ENCODE measurements at places on chromosomes 2 and 18. TPM values are rescaled to one million over a fixed set of nuclear protein-coding genes. Genes with fewer than 3 reads are reported as not detected.

DAW1 gene
- not detected for total RNA-seq

TP53I3 gene
- 66.9 TPM for total RNA-seq

DDX1 gene
- total RNA-seq = 70.7 TPM

TSPYL6 gene
- not detected for total RNA-seq

L3MBTL4 gene
- total RNA-seq = 5.4 TPM

TMEM178A gene
- total RNA-seq = 1.0 TPM

PRKAG3 gene
- not detected for total RNA-seq

SRD5A2 gene
- not detected for total RNA-seq

NCOA1 gene
- total RNA-seq = 34.8 TPM

MTLN gene
- total RNA-seq = 43.0 TPM

POTEJ gene
- not detected for total RNA-seq

TRIM43B gene
- not detected for total RNA-seq

ABCB11 gene
- total RNA-seq = 4.6 TPM

SERPINB10 gene
- total RNA-seq = not detected

MLPH gene
- total RNA-seq = 121 TPM

SPAST gene
- total RNA-seq = 18.9 TPM

CHRNG gene
- not detected for total RNA-seq

KCNG2 gene
- total RNA-seq = not detected

ANO7 gene
- 33.9 TPM for total RNA-seq

UGT1A5 gene
- 6.5 TPM for total RNA-seq

UGT1A10 gene
- total RNA-seq = 116 TPM

IL36RN gene
- total RNA-seq = not detected

SNORC gene
- 31.5 TPM for total RNA-seq

EGR4 gene
- total RNA-seq = not detected

HTR2B gene
- 0.22 TPM for total RNA-seq

SLC4A5 gene
- total RNA-seq = 2.1 TPM

SDC1 gene
- total RNA-seq = 170 TPM

LYPD6 gene
- total RNA-seq = 2.4 TPM

CREG2 gene
- 1.1 TPM for total RNA-seq

UGT1A4 gene
- 2.9 TPM for total RNA-seq

TM4SF20 gene
- 12.6 TPM for total RNA-seq

CYRIA gene
- total RNA-seq = 2.2 TPM

FBLN7 gene
- 2.2 TPM for total RNA-seq

LIMS4 gene
- total RNA-seq = 0.93 TPM

DSC3 gene
- total RNA-seq = 0.19 TPM

QPCT gene
- total RNA-seq = 4.3 TPM

AP1S3 gene
- 8.6 TPM for total RNA-seq

FLACC1 gene
- total RNA-seq = 3.5 TPM

RGPD3 gene
- 0.26 TPM for total RNA-seq

UGT1A1 gene
- total RNA-seq = 7.0 TPM

INPP5D gene
- 8.2 TPM for total RNA-seq

KCNS3 gene
- total RNA-seq = 21.6 TPM

NAT8 gene
- not detected for total RNA-seq

EN1 gene
- not detected for total RNA-seq

KCNIP3 gene
- 12.5 TPM for total RNA-seq

DRC1 gene
- total RNA-seq = not detected

SIX3 gene
- not detected for total RNA-seq

IL1R2 gene
- total RNA-seq = 40.3 TPM

REEP1 gene
- 6.1 TPM for total RNA-seq

HNMT gene
- 62.9 TPM for total RNA-seq

DOK6 gene
- 0.72 TPM for total RNA-seq

MERTK gene
- total RNA-seq = 9.3 TPM

IL36B gene
- total RNA-seq = not detected

CFC1 gene
- total RNA-seq = 0.92 TPM

ALLC gene
- total RNA-seq = not detected

UGT1A8 gene
- 7.4 TPM for total RNA-seq

ACTG2 gene
- total RNA-seq = 391 TPM

All from mucosa of descending colon (tissue), 3 donors.